NCI-H2081 treated with DMSO at 0.1 percent for 48 hours (cell line): ENCODE measurements at places on chromosomes 2 and 18.

DNA sequence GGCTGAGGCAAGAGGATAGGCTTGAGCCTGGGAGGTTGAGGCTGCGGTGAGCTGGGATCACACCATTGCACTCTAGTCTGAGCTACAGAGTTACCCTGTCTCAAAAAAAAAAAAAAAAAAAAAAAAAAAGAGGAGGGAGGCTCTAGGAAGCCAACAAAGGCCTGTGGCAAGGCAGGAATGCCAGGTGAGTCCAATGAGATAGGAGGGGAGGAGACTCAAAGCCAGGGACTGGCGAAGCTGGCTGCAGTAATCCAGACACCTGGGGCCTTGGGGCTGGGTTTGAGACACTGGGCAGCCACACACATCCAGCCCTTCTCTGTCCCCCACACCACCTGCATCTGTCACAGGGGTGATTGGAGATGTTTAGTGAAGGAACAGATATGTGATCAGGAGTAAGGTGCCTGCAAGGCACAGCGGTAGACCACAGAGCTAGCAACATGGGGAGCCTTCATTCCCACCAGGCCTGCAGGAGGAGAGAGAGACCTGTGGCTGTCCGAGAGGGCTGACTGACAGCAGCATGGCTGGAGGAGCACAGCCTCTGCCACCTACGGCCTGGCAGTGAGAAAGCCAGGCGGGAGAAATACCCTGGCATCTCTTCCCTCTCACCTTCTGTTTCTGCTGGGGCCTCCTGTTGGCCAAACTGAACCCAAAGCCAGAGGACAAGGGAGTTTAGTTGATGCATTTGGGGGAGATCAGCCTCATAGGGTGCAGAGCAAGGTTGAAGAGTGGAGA lies 9.5 kb downstream of the CHPF start:
- DNase-seq, result no peak

DNA sequence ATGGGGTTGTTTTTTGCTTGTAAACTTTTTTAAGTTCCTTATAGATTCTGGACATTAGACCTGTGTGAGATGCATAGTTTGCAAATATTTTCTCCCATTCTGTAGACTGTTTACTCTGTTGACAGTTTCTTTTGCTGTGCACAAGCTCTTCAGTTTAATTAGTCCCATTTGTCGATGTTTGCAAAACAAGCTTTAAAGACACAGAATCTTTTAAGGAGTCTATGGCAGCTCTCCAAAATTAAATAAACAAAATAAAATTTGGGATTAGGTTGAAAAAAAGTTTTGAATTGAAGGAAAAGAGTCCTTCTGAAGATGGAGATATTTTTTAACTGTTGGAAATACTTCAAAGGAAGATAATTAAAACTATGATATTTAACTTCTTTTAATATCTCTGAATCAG lies 88.8 kb downstream of the MAP3K20 start:
- DNase-seq, result no peak

DNA sequence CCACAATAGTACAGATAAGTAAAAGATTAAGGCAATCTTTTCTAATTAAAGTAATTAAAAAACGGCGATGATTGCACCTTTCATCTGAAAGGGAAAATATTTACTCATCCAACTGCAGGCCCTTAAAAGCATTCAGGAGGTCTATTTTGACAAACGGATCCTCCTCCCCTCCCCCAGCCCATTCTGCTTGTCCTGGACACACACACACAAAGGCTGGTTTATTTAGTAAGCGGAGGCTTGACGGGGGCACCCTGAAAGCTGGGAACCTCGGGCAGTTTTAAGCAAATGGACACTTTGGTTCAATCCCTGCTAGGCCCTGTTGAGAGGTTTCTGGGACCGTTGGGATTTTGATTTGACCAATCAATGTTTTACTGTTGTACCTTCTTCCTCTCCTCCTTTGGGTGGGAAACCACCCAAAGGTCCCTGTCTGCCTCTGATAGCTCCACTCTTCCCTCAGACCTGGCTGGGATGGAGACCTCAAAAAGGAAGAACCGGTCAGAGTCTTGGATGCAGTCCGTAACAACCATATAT lies 135.8 kb upstream of the HAAO start:
- DNase-seq, result peak; percentile 80

DNA sequence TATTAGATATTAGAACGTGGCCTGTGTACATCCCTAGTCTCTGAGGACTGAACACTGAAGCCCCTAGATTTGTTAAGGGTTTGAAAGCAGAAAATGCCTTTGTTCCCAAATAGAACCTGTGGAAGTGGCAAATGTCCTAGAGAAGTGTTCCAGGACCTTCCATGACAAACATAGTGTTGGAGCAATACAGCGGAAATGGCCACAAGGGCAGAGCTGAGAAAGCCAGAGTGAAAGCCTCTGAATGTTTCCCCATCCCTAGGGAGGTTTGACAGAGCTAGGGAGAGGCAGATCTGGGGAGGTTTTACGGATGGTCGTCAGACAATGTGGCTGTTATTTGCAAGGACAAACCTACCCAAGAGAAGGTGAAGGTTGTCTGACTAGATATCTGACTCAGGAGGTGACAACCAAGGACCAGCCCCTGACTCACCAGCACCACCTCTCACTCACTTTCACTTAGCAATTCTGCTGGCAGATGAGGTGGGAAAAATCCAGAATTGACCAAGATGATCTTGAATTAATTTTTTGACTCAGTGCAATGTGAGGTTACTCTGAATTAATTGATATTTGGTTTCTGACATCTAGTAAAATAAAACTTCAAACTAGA lies 24.1 kb downstream of the RBM43 start:
- DNase-seq, result no peak

- no peak for DNase-seq
These were observed 14.5 kb upstream of the DARS1 start for GRCh38 chr2:135999899-136000298.
